Activated naive CD8-positive, alpha-beta T cell treated with anti-CD3 and anti-CD28 coated beads, Interleukin-2, amount 50 U/mL, for 16 hours (primary cell): ENCODE measurements at places on chromosomes 2 and 18.

DNA sequence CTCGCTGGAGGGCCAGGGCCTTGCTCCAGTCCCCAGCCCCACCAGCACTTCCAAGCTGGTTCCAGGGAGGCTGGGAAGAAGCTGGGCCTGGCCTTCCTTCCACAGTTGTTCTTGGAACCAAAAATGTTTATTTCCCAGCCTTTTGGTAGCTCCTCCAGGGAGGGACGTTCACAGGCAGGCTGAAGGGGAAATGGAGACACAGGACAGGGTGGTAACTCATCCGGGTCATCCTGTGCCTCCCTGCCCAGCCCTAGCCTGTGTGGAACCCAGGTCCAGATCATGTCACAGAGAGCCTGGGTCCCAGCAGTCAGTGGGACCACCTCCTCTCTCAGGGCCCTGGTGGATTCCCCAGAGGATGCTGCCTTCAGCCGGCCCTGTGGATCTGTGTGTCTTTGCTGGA lies 12.5 kb upstream of the ARMC9 start:
- no peak for DNase-seq

- DNase-seq = no peak
Observed at GRCh38 chr18:62942578-62942977, 227.2 kb downstream of the PHLPP1 start.

GRCh38 chr2:28521663-28522062 lies 25.8 kb downstream of the PLB1 start:
- no peak for DNase-seq

GRCh38 chr18:33116376-33116775 lies 324.1 kb downstream of the CCDC178 start:
- DNase-seq = no peak

DNA sequence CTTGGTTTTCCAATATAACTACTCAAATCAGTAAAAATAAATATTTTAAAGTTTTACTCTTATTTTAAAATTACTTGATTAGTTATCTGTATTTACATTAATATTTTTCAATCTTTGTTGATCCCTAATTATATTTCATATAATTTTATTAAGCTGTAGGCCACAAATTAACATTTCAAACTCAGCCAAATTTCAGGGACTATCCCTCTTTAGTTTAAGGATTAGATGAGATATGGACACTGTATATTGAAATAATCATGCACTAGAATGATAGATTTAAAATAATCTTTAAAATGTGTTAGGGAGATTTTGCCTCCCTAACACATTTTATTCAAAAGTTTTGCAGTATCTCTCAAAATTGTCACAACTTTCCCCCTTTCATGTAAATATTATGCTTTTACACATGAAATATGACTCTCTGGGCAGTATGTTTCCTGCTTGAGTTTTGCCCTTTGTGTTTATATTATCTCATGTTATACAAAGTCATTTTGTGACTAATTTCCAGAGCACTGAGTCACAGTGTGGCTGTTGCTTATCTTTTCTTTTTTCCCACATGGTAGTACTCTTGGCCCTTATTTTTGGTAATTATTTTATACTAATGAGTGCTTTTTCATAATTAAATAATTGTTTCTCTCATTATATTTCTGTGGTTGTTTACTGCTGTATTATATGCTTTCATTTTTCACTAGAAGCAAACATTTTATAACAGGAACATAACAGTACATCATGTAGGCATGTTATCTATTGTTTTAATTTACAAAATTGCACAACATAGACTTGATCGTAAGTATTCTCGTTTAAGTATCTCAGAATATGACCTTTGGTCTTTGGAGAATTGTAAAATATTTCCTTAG lies 1.2 kb downstream of the TFPI start:
- DNase-seq = no peak

DNA sequence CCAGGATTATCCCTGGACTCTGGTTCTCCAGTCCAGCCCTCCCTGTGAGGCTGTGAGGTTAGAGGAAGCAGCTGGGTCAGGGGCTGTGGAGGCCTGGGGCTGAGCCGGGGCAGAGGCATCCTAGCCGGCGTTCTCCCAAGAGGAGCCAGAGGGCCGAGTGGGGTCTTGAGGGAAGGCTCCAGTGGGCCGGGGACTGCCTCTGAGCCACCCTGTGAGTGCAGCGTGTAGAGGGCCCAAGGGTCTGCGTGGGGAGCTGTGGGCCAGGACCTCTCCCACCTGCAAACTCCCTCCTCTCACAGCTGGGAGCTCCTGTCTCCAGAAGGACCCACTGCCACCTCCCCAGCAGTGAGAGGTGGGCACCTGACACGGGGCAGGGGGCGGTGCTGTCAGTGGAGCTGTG lies 41.0 kb downstream of the GLI2 start:
- no peak for DNase-seq

GRCh38 chr2:178328037-178328436 lies 122.9 kb downstream of the PRKRA start:
- no peak for DNase-seq

- no peak for DNase-seq
Observed at GRCh38 chr2:182951948-182952663, 85.7 kb upstream of the FRZB start.

GRCh38 chr2:228518-229278 lies 35.1 kb downstream of the SH3YL1 start:
- DNase-seq = no peak

DNA sequence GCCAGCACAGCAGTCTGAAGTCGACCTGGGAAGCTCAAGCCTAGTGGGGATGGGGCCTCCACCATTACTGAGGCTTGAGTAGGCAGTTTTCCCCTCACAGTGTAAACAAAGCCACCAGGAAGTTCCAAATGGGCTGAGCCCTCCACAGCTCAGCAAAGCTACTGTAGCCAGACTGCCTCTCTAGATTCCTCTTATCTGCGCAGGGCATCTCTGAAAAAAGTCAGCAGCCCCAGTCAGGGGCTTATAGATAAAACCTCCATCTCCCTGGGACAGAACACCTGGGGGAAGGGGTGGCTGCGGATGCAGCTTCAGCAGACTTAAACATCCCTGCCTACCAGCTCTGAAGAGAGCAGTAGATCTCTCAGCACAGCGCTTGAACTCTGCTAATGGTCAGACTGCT lies 218.4 kb upstream of the VRK2 start:
- no peak for DNase-seq

DNA sequence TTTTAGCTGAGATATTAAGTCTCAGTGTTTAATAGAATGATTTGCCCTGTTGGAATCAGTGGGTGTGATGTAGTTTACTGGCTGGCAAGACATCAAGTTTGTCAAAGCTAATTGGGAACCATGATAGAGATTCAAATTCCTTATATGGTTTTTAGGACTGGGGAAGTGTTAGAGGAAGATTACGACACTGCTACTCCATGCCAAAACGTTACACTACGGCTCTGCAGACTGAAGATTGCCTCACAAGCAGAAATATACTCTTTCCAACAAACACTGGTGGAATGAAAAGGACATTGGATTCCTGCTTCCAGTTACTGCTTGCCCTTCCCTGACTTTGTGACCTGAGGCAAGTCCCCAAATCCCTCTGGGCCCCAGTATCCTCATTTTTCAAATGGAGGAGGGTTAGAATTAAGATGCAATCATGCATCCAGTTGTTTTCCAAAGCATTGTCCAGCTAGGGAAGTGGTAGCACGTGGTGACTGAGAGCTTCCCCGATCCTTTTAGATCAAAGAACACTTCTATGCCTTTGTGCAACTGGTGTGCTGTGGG lies 147.6 kb downstream of the CDC42EP3 start:
- no peak for DNase-seq

GRCh38 chr2:144166743-144167142 lies 353.2 kb downstream of the ZEB2 start:
- DNase-seq = no peak

DNA sequence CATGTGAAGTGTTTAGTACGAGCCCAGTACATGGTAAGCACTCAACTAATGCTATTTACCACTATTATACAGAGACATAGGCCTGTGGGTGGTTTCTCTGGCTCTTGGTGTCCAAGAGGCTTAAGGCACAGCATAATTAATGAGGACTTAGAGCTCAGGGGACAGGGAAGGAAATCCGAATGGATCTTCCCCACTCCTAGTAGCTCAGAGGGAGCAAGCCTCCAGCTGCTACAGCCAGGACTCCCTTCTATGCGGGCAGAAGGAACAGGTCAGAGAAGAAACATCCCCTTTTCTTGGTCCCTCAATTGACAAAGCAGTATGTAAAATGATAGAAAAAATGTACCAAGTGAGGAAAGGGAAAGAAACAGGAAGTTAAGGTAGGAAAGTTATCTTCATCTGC lies 261.3 kb upstream of the STON1 start:
- DNase-seq = no peak

DNA sequence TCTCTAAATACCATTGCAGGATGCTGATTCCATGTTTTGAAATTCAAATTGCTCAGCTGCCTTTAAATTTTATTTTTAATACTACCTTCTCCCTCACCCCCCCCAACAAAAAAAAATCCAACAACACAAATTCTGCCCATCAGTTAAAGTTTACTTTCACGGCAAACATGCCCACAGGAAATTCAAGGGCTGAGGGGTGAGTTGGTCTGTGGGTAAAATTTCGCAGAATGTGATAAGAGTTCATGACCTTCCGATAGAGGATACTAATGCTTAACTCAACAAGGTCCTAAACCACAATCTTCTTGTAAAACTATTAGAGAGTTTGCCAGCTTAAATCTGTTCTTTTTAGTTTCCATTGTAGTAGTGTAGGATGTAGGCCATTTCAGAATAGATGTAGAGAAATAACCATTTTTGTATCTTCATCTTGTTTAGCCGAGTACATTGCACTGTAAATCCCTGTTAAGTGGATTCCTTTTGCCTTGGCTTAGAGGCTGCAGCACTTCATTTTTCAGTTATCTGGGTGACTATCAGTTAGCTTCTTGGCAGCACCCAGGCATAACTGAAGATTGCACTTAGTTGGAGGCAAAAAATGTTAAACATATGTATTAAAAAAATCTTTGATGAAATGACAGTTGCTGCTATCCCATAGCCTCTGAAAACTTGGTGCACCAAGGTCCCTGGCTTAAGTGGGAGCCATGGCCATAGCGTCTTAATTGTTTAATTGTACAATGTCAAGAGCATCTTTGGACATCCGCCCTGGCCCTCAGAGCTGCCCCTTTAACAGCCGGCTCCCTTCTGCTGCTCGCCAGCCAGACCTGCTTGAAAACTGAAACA lies 232.3 kb downstream of the HAUS1 start:
- no peak for DNase-seq

- no peak for DNase-seq
Observed at GRCh38 chr2:110948027-110948674, 172.6 kb upstream of the BCL2L11 start.
